Bronchial epithelial cell (primary cell): ENCODE measurements at places on chromosomes 5 and 9.

GRCh38 chr9:112819635-112820496 lies 69.3 kb downstream of the SNX30 start:
- DNase-seq: peak; percentile 64

DNA sequence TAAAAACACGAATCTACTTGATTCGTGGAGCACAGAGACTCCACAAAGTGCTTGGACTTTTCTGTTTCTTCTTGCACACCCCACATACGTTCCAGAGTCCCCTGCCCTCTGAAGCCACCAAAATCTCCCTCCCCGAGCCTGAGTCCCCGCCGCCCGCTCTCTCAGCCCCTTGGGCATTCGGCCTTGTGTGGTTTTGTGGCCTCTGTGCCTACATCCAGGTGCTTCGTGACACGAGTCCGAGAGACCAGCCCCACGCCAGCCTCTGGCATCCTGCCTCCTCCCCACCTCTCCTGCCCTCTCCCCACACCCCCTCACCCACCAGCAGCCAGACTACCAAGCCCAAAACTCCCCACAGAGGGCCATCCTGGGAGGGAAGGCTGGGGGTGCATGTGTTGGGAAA lies 87.8 kb upstream of the PPP1R26 start:
- DNase-seq: no peak

DNA sequence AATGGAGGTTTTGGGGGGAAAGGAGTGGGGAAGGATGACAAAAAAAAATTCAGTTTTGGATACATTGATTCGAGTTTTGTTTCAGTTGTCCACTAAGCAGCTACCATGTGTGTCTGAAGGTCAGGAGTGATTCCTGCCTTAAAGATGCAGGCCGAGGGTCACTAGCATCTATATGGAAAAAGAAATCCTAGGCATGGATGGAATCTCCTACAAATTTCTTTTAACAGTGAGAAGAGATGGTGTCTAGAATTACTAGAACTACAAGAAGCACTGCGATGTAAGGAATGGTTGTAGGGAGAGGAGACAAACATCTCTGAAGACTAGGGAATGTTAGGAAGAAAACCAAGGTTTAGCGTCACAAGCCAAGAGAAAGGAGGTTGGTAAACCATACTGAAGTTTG lies 19.6 kb upstream of the TRIO start:
- DNase-seq: no peak

DNA sequence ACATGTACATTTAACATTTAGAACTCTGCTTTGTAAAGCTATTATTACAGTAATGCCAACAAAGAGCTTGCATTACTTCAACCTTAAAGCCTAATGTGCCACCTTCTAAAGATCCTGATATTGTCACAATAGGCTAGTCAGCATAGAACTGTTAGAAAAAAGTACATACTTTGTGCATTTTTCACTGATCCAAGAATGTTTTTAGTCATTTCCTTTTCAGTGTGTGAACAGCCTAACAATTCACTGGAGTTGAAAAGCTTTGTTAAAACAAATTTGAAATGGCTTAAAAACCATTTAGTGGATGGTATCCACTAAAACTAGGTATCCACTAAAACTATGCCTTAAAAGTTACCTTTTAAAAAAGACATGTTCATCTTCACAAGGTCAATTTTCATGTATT lies 4.5 kb downstream of the RPS6 start:
- DNase-seq: peak; percentile 17

DNA sequence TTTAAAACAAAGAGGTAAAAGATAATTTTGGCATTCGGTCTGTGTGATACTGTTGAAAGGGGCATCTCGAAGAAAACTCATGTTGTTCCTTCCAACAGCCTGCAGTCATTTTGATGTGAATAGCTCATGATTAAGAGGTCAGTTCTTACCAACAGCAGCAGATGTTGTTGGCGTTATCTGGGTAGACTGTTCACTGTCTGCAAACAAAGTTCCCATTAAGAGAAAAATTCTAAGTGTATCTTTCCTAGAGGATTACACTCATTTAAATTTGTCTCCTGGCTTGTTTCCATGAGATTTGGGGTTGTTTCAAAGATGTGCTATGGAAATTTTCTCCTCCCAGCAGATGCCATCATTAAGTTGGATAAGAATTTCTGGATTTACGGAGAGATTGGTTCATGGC lies 138.2 kb upstream of the RORB start:
- no peak for DNase-seq

DNA sequence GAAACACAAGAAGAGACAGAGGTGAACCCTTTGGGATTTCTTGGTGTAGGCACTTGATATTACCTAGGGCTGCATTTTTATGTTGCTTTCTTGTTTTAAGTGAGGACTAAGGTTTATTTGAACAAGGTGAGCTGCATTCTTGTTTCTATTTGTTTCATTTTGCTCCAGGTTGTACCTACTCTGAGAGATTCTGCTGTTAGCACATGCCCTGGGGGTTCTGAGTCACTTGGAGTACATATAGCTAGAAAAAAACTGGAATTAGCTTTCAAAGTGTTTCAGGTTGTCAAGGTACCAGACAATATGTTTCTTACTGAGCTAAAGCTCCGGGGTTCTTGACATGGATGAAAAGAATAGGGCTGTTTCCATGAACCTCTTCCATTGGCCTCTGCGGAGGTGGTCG lies 299.4 kb downstream of the ICE1 start:
- no peak for DNase-seq

- DNase-seq: peak; percentile 7
These were observed 527 bp downstream of the MEF2C start for GRCh38 chr5:88882276-88883038.

- DNase-seq: no peak
These were observed 11.3 kb upstream of the IL6ST start for GRCh38 chr5:56006094-56006493.

DNA sequence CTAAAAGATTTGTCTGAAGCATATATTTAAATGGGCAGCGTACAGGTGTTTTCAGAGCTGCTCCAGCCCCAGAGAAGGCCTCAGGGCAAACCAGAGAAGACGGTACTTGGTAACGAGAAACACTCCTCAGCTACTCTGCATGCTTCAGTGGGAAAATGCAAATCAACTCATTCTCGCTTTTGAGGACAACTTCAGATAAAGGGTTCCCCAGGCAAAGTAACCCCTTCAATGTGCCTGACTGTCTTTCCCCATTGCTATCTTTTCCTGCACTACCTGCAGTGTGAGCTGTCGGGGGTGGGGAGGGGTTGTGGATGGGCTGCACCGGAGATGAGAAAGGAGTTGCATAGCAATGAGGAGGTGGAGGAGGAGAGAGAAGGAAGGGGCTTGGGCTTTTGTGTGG lies 339.7 kb upstream of the CLINT1 start:
- DNase-seq: no peak

GRCh38 chr9:98861781-98862504 lies 54.5 kb downstream of the GALNT12 start:
- DNase-seq: peak; percentile 15

DNA sequence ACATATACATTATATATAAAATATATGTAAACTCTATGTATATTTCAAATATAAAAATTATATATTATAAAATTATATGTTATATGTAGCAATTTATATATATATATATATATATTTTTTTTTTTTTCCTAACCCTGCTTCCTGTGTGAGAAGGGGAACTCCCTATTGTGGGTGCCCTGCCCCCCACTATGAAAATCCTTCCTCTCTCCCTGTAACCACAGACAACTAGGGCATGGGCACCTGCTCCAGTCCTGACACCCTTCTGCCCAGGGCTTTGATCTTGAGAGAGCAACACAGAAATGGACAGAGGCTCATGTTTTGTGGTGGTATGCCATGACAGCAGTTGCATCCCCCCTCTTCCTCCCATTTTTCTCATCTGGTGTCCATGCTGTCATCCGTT lies 148.7 kb upstream of the IL12B start:
- DNase-seq: no peak
